ENCODE measurements at places on chromosomes 5 and 9. TPM values are rescaled to one million over a fixed set of nuclear protein-coding genes. Genes with fewer than 3 reads are reported as not detected.

- no peak for DNase-seq
Observed at GRCh38 chr5:124420952-124421351, 325.5 kb downstream of the ZNF608 start.

GRCh38 chr5:2047341-2047927 is 164.7 kb upstream of the IRX4 start:
- DNase-seq = no peak

DNA sequence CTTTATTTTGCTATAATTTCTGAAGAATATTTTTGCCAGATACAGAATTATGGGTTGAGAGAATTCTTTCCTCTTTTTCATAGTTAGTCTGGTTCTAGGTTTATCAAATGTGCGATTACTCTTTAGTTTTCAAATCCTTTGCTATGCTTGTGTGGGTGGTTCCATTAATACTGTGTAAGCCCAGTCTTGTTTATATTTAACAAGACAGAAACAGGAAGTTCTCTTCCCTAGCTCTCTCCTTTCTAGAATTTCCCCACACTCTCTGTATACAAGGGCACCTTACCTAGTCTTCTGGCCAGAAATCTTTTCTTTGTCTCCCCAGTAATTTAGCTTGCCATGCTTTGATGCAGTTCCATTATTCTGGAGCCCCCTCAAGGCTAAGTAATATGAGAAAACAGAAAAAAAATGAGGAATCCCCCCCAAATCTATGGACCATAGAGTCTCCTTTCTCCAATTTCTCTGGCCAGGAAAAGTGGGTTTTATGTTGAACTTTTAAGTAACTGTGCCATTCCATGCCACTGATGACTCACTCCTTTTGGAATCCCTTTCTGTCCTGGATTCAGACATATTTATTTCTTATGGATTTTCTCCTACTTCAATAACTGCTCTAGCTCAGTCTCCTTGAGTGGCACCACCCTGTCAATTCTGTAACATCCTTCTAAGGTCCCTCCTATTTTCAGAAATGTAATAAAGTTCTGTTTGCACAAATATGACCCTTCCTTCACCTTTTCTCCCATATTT is 1714.1 kb downstream of the EFNA5 start:
- DNase-seq = no peak

GRCh38 chr9:87578625-87579024 is 81.0 kb downstream of the DAPK1 start:
- no peak for DNase-seq

- no peak for DNase-seq
Observed at GRCh38 chr9:109966643-109967368, 186.8 kb downstream of the PALM2AKAP2 start.

The SPRY4 gene
- 12.5 TPM for total RNA-seq

The HAPLN1 gene
- total RNA-seq = not detected

Data from posterior vena cava (tissue), 2 donors.